ENCODE measurements at places on chromosomes 2 and 18.

DNA sequence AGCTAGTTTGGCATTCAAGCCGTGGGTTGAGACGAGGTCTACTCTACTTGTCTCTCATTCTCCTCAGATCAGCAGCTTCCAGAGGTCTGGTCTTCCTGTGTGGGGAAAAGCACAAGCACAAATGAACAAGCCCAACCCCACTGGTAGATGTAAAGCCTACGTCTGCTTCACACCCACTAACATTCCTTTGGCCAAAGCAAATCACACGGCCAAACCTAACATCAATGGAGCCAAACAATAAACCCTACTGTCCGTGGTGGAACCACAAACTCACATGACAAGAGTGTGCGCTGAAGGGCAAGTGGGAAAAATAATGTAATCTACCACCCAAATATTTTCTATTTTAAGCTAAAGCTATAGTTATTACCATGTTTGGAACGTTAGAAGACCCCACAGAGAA, 179.3 kb upstream of the MGAT5 start:
- no peak for DNase-seq

DNA sequence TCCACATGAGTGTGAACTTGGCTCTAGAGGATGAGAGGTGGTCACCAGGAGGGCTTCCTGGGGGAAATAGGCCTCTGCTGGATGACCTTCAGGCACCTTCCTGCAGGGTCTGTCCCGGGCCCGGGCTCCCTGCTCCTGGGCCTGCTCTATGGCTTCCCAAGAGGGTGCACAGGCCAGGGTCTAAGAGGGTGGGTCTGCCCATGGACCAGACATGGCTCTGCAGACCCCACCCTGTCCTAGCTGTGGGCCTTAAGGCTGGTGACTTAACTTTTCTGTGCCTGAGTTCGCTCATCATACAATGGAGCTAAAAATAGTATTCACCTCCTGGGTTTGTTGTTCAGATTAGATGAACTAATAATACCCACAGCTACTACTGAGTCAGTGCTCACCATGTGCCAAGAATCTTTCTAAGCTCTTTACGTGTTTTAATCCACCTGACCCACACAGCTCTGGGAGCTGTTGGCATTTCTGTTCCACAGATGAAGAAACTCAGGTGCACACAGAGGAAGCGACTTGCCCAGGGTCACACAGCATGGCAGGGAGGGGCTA, 14.4 kb downstream of the INHBB start:
- DNase-seq: no peak

DNA sequence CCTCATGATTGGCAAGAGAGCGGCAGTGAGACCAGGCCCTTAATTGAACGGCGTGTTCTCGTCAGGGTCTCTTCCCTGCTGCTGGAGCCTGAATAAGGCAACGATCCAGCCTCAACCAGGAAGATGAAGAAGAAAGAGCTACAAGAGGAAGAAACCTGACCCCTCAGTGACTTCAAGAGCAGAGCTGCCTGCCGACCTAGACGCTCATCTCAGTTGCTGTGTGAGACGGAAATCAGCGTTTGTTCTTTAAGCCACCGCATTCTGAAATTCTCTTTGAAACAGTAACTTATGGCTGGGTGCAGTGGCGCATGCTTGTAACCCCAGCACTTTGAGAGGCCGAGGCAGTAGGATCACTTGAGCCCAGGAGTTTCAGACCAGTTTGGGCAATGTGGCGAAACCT, 29.6 kb upstream of the KCNG3 start:
- DNase-seq: no peak

DNA sequence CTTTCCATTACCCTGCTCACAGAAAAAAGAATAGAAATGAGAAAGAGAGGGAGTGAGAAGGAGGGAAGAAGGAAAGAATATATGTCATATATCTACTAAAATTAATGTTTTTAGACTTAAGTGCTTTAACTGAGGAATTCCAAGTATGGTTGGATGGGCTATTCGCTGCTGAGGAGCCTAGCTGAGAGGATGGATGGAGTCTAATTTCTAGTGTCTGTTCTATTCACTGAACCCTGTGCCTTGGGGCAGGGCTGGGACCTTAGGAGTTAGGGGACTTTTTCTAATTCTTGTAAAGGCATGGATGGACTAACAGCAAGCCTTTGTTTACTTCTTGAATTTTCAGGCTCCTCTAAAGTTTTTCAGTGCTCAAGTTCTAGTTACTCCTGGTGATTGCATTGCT, 109.8 kb downstream of the PTRHD1 start:
- no peak for DNase-seq

- DNase-seq: no peak
Measured at GRCh38 chr2:213932-214693, 49.7 kb downstream of the SH3YL1 start.

DNA sequence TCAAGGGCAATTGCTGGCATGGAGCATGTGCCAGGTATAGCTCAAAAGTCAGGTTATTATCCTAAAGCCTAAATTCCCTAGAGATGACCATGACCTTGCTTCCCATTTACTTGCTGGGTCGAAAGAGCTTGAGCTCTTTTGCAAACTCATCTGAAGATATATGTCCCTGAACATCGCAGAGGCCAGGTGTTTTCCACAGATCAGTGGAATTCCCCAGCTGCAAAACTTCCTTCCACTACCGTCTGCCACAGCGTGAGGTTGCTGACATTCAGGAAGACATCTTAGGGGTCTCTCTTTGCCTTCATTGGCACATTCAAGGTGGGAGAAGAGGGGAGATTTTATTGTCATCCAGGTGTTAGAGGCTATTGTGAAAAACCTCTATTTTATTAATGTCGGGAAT, 171.0 kb downstream of the MIB1 start:
- DNase-seq: no peak

DNA sequence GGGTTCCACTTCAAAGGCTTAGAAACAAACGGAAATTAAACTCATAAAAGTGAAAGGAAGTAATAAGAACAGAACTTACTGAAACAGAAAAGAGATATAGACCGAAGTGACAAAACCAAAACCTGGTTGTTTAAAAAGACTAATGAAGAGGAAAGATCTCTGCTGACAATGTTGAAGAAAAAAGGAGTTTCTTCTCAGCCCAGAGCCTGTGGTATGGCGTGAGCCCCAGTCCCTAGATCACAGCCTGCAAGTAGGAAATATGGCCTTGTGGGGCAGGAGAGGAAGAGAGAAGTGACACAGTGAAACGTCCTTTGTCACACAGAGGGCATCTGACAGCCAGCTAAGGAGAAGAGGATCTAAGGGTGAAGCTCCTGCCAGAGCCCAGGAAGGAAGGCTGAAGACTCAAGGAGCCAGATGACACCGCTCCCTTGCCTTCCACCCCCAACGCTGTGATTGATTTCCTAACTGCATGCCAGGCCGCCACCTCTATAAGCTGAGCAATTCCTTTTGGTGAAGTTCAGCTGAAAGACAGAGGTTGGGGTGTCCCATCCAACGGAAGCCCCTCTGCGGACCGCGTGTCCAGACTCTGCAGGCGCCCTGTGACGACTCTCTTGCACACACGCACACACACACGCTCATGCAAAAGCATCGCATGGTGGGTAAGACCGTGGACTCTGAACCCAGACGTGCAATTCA, 141.1 kb downstream of the HDAC4 start:
- no peak for DNase-seq

GRCh38 chr2:48439102-48439501, 90.9 kb upstream of the STON1 start:
- DNase-seq: no peak

GRCh38 chr2:174124181-174124580, 124.2 kb downstream of the OLA1 start:
- DNase-seq: no peak

DNA sequence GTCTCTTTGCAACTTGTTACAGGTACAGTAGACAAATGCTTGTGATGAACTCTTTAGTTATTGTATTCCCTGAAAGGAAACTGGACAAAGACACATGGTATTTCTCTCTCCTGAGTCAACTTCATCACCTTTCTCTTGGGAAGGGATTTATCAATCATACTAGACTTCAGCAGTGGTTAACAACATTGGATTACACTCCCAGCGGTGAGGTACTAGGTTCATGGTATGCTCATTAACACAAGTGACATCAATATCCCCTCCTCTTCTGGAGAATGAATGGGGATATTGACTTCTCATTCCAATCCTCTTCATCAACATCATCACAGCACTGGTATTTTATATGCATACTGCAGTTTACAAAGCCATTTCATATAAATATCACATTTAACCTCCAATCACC, 574.6 kb downstream of the ERBB4 start:
- DNase-seq: no peak

DNA sequence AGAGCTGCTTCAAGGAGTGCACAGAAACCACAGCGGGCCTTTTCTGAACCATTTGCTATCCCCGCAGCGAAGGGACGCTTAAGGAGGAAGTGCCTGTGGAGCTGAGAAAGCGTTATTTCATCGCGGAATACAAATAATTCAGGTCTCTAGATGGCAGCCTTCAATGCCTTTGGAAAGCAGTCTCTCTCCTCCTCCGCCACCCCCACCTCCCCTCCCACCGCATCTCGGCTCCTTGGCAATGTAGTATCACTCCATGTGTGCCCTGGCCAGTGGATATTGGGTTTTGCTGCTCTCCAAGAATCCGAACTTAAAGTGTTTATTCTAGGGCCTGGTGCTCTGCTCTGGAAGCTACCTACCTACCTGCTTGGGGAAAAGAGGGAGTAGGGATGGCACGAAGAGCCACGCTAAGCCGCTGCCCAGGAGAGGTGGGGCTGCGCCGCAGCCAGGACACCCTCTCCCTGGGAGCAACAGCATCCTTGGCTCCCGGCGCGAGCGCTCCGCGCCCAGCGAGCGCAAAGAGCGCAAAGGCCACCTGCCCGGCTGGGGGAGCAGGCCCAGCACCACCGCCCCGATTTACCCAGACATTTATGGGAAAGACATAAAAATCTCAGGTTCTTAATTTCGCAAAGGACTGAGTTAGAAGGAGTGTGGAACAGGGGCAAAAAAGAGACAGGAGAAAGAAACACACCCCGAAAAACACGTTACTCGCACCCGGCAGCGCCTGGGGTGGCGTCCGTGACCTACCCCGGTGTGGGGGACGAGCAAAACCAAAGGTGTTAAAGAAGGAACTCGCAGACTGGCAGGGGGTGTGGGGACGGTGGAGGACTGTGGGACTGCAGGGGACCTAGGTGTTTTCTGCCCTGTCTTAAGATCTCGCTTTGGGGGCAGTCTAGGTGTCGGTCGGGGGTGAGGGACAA, 1.0 kb downstream of the SPHKAP start:
- no peak for DNase-seq

DNA sequence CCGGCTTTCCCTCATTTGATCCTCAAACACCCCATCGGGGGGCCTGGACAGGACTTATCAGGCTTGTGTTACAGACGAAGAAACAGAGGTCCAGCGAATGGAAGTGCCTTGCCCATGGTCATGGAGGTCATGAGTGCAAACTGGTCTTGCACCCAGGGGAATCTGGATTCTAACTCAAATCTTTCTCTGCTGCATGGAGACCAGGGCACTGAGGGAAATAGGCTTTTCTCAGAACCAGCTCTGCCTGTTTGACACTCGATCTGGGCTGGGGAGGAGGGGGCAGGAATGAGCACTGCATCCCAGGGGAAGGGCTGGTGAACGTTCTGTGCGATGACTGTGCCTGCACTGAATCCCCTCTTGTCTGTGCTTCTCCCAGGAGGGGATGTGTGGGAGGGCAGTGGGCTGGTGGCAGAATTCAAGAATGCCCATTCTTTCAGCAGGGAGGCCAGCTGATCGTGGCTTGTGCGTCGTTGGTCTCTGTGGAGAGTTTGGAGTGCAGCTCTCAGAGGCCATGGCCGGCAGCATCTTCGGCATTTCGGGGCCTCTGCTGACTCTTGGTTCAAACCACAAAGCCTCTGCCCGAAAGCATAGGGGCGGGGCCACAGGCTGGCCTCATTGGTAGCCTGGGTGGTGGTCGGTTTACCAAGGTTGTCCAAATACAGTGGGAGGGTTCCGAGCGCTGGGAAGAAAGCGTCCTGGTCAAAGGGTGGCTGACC, 171.6 kb downstream of the DDX1 start:
- peak; percentile 8 for DNase-seq

DNA sequence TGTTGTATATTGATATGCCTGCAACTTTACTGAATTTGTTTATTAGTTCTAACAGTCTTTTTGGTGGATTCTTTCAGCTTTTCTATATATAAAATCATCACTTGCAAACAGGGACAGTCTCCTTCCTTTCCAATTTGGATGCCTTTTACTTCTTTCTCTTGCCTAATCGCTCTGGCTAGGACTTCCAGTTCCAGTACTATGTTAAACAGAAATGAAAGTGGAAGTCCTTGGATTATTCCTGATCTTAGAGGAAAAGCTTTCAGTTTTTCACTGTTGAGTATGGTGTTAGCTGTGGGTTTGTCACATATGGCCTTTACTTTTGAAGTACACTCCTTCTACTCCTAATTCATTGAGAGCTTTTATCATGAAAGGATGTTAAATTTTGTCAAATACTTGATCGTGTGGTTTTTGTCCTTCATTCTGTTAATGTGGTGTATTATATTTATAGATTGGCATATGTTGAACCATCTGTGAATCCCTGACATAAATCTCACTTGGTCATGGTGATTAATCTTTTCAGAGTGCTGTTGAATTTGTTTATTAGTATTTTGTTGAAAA, 52.9 kb downstream of the REL start:
- DNase-seq: no peak

DNA sequence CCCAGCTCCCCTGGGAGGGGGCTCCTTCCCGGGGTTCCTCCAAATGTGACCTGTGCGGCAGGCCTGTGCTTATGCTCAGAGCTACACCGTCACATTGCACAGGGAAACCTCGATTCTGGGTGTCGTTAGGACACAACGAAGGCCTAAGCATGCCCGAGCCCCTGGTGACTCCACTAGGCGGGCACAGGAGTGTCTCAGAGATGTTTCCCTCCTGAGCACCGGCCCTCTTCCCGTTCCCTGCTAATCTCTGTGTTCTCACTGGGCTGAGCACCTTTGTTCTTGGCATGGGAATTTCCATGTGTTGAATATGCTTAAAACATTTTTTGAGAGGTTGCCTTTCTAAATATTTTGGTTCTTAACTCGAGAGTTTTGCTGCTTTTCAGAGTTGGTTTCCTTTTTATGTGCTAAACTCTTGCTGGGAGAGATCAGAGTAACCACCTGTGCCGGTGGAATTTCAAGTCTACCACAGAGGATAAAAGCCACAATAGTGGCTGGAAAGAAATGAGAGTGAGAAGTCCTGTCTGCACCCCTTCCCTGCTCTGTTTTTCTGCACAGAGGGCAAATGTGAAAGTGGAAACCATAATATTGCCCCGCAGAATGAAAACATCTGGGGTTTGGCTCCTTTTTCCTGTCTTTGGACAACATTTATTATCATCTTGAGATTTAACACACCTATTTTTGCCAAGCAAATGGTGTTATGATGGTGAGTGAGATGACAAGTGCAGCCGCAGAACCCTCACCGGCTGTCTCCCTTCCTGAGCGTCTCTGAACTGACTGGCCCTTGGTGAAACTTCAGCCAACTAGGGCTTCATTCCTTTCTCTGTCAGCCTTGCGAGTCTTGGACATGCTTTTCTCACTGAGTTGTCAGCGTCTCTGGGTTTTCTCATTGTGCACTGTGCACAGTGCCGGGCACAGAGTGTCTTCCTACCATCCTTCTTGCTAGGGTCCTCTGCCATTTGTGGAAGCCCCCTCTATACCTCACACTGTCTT, 154.1 kb downstream of the VAPA start:
- DNase-seq: no peak

- DNase-seq: no peak
Measured at GRCh38 chr18:1483385-1483784, 578.7 kb downstream of the ADCYAP1 start.

- DNase-seq: no peak
Measured at GRCh38 chr2:98869272-98869641, 66.8 kb downstream of the CRACDL start.
